ENCODE measurements at places on chromosomes 3 and 15.

DNA sequence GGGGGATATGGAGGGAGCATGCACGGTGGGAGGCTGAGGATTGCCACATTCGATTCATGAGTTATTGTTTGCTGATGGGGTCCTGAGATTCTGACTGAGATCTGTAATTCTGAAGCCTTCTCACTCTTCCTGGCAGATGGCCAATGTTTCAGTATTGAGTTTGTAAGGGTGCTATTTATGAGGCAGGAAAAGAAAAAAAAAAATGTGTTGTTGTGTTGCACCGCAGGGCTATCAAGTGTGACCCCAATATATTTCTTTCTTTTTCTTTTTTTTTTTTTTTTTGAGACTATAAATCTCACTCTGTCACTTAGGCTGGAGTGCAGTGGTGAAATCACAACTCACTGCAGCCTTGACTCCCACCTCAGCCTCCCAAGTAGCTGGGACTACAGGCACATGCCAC is 3.2 kb upstream of the SENP2 start:
- DNase-seq, result no peak

GRCh38 chr3:38165722-38166387 is 518 bp downstream of the OXSR1 start:
- no peak for DNase-seq

DNA sequence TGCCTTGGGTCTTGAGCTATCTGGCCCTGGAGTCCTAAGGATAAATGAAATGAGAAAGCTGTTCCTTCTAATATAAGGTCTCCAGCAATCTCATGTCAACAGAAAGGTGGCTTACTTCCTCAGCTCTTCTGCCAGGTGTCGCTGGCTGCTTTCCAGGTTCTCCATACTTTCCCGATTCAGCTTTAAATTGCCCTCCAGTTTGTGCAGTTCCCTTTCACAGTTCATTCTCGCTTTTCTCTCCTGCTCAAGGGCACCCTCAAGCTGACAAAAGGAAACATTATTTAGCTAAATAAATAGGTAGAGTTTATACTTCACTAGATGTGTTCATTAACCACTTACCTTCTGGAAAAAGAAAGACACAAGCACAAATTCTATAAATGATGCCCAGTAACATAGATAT is 73.0 kb downstream of the MYH15 start:
- DNase-seq, result no peak

GRCh38 chr3:78721771-78722543 is 1045.8 kb downstream of the ROBO1 start:
- DNase-seq, result no peak

GRCh38 chr15:45394681-45395080 is 16.3 kb upstream of the GATM start:
- DNase-seq, result no peak

Measured in suppressor macrophage (primary cell).